ENCODE measurements at places on chromosomes 7 and 10.

- DNase-seq: no peak
These were observed 710 bp downstream of the RNLS start for GRCh38 chr10:88582411-88582805.

DNA sequence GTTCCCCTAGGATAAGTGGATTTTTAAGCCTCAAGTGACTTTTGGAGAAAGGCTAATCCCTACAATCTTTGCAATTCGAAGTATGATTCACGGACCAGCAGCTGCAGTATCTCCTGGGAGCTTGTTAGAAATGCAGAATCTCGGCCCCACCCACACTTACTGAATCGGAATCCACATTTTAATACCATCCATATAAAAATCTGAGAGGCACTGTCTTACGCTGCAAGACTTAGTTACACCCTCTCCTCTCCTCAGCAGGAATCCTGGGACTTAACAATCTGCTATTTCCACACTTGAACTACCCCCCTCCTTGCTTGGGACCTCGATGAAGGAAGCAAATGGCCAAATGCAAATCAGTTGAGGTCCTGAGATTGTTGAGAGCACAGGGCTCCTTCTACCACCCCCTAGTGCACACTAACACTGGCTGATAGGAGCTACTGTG lies 21.0 kb downstream of the ITPRIP start:
- peak; percentile 74 for DNase-seq

DNA sequence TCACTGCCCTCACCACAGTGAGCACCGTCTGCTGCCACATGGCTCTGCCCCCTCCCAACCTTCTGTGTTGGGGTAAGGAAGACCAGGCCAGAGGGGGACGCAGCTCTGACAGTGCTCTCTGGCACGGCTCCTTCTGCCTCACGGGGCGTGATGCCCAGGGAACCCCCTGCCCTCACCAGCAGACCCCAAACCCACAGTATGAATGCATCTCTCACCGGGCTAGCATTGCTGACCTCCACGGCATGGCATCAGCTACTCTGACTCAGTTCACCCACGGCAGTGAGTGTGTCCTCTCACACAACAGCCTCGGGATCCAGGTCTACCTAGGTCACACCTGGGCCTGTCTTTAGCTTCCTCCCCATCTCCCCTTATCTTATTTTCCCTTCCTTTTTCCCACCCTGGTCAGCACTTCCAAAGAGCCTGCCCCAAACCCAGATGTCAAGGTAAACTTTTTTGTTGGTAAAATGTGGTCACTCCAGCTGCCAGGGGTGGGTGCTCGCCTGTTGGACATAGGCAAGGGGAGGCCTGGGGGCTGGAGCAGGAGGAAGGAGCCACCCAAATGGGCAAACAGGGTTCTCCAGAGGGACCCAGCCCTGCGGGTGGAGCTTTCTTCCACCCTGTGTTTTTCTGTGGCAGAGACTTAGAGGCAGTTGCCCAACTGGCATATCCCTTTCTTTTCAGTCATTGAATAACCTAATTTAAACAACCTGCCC lies 4.4 kb downstream of the CALML3 start:
- DNase-seq: no peak

DNA sequence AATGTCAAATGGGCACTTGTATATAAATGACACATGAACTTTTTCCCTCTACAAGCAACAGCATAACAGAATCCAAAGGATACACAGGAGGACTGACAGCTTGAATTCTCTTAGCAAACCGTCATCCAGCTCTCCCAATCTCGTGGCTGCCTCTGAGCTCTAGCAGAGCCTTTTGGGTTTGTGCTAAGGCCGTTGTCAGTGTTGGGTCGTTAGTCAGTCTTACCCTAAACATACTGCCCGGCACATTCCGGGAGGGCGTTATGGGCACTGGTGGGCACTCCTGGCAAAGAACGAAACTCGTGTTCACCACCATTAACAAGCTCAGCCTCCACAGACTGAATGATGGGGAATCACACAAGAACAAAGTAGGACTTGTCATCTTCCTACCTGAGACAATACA lies 19.6 kb upstream of the ENO4 start:
- DNase-seq: no peak

- DNase-seq: no peak
These were observed 239.5 kb upstream of the PPP1R3A start for GRCh38 chr7:114158275-114158674.

DNA sequence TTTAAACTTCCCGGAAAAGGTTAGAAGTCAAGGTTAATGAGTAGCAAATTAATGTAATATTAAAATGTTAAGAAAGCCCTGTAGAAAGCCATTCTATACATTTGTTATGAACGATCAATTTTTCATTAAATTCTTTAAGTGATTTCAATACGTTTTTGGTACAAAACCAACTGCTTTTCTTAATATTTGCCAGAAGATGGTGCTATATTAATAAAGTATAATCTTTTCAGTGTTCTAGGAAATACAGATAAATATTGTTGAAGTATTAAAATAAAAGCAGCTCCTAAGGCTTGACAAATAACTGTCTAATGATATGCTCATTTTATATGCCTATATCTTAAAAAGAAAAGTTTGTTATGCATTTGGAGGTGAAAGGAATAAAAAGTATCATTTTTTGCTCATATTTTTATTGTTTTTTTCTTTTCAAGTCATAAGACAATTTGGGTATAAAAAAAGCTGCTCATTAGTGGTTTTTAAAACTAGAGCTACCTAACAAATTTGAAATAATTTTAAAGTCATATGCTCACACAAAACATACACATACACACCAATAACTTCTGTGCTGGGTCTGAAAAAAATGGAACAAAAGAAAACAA lies 130.3 kb upstream of the POT1 start:
- DNase-seq: peak; percentile 6

GRCh38 chr7:79524048-79524447 lies 70.6 kb upstream of the MAGI2 start:
- DNase-seq: no peak

DNA sequence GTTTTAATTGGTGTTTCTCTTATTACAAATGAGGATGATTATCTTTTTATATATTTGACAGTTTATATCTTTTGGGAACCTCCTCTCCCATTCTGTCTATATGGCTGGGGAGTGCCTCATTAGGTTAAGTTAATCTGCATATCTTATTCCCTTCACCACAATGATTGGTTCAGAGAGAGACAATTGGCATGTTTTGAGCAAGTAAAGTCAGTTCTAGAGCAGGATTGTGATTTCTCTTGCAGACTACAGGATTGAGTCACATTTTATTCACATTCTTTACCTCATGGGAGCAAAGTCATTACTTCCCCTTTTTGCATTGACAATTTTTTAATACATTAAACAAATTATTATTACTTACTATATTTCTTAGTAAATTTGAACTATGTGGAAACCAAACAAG lies 345.6 kb downstream of the MDFIC start:
- DNase-seq: no peak

GRCh38 chr7:68434857-68435256 lies 1163.4 kb upstream of the AUTS2 start:
- no peak for DNase-seq

Data from fibroblast of lung (primary cell).